ENCODE measurements at places on chromosomes 3 and 15.

GRCh38 chr3:20480786-20481365 lies 294.9 kb upstream of the SGO1 start:
- no peak for DNase-seq

GRCh38 chr3:7421065-7421464 lies 560.1 kb downstream of the GRM7 start:
- DNase-seq = no peak

DNA sequence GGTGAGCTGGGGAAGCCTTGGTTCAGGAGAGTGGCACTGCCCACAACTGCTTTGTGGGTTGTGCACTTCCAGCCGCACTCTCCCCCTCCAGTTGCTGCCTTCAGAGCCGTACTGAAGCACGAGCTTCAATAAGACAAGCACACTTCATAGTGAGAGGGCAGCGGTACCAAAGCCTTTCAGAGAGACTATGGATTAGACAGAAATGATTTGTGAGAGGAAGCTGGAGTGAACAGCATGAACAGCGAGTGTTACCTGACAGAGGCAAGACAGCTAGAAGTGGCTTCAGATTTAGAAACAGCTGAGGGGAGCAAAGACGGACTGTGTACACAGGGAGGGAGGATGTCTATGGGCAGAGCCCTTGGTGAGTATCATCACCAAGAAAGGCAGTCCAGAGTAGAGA lies 31.1 kb downstream of the HCLS1 start:
- DNase-seq = no peak

DNA sequence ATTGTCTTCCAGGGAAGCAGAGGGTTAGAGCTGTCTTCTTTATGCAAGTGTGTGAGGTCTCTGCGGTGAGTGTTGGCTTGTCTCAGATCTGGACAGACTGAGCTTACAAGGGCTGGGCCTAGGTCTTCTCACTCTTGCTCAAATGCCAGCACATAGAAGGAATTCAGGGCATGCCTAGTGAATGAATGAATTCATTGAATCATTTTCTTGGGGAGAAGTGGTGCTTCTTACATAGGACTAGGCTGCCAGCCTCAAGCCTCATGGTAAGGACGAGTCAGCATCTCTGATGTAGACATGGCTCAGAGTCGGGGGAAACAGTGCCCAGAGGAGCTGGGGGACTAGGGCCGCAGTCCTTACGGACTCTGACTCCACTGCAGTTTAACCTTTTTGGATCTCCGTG lies 17.2 kb downstream of the MKRN2 start:
- no peak for DNase-seq

DNA sequence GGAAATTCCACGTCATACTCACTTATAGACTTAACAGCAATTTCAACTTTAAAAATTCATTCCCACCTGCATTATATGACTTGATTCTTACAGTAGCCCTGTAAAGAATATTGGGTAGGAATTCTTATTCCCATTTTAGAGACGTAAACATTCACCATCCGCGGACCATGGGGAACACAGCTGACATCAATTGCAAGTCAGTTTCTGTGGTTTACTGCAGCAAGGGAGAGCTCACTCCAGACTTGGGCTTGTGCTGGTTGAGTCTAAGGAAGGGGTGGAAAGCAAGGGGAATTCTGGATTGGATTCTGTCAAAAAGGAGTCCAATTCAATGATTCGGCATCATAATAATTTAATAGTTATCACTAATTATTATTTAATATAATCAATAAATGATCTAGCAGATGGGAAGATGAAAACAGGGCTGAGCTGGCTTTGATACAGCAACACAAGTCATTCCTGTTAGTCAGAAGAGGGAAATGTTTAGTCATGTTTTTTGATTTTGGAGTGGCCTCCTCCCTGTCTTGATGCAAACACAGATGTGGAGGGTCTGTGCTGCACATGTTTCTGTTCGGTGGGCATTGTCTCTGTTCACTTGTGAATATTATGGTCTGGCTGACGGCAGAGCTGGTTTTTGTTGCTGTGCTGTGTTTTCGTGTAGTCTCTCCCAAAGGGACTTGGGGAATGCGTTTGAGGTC lies 9.7 kb downstream of the LIPC start:
- no peak for DNase-seq

- no peak for DNase-seq
Measured at GRCh38 chr3:70943886-70944285, 631.4 kb upstream of the MDFIC2 start.
